Endodermal cell (in vitro differentiated cells): ENCODE measurements at places on chromosomes 6 and 20.

- DNase-seq = no peak
Measured at GRCh38 chr6:137724495-137725211, 142.4 kb upstream of the TNFAIP3 start.

DNA sequence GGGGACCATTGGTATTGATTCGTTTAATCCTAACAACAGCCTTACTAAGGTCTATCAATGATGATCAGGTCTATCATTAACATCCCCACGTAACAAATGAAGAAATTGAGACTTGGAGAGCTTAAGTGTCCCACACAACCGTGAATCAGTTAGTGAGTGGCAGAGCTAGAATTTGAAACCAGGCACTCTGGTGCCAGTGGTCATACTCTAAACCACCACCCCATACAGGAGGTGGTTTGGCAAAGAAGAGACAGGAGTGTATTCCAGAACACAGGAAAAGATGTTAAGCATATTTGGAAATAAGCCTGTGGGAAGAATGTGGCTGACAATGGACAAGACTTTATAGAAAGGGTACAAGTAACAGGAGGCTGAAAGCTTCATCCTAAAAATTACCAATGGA is 35.7 kb upstream of the MARCKS start:
- no peak for DNase-seq

GRCh38 chr6:133248241-133249001 is 7.3 kb downstream of the EYA4 start:
- DNase-seq = no peak

- DNase-seq = peak; percentile 62
Measured at GRCh38 chr6:163083141-163083540, 331.4 kb upstream of the QKI start.

- DNase-seq = no peak
Measured at GRCh38 chr6:142387997-142388815, 86.4 kb downstream of the ADGRG6 start.

DNA sequence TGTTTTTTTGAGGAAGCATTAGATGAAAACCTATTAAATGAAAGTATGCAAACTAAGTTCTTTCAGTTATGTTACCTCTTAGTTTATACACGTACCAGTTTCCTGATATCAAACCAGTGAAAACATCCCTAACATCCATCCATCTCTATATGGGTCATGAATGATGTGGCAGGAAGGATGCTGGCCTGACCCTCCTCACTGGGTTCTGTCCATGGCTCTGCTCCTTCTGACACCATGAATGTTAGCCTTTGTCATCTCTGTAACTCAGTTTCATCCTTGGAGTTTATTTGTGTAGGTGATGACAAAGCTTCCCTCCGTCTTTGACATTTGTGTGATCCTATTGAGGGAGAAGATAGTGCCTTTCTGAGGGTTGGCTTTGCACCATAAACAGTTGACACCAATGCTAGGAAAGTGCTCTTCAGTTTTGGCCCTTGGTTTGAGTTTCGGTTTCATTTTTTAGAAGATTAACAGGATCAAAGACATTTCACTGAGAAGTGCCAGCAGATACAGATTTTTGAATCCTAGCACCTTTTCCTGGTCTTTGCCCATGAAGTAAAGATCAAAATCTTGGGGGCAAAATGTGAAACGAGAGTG is 72.0 kb upstream of the SCGN start:
- no peak for DNase-seq

- DNase-seq = peak; percentile 10
Measured at GRCh38 chr20:37937686-37938085, 34.8 kb downstream of the VSTM2L start.

DNA sequence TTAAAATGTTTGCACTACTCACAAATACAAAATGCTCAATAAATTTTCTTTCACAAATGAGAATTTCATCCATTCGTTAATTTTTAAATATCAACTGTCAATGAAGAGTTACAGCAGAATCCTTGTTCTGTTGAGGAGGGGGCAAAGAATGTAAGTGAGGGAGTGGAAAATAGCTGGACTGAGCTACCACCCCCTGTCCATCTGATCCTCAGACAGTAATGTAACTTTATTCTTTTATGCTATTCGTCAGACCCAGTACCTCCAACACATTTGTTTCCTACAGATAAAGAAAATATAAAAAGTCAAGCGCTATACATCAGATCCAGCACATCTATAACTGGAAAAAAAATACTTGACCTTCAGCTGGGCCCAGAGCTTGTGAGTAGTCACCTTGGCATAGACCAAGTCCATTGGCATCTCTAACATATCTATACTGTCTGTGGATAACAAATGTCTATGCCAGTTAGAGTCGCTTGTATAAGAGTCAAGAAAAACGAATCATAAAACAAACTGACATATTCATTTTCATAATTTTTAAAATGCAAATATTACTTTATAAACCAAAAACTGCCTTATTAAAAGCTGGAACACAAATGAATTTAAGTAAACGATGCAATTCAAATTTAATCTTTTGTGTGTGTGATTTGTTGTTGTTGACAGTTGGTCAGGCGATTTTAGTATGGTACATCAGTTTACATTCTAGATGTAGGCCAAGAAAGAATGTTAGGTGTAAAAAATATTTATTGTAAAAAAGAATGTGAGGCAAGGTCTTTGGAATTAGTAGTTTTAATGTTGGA is 57.2 kb upstream of the HFE start:
- no peak for DNase-seq

GRCh38 chr6:66328200-66328599 is 621.2 kb upstream of the EYS start:
- no peak for DNase-seq

DNA sequence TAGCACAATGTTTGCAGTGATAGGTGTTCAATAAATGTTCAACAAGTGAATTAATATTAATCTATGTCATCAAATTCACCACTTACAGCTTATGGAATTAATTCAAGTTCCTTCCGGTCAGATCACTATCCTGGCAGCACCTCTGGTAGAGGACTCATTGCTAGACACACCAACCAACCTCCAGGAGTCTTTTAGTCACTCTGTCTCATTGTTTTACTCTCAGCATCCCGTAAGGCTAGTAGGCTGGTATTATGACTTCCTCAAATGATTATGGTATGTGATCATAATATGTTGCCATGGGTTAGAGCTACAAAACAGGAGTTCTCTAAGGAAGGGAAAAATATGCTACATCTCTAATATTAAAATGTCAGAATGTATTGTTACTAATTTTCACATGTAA is 21.7 kb upstream of the MMS22L start:
- no peak for DNase-seq

GRCh38 chr6:106360410-106360988 is at the start of gene CRYBG1:
TSS of gene CRYBG1 (plus strand) at chr6:106360717. CDS start at chr6:106360909, 192 bp downstream.
- peak; percentile 99 for DNase-seq

DNA sequence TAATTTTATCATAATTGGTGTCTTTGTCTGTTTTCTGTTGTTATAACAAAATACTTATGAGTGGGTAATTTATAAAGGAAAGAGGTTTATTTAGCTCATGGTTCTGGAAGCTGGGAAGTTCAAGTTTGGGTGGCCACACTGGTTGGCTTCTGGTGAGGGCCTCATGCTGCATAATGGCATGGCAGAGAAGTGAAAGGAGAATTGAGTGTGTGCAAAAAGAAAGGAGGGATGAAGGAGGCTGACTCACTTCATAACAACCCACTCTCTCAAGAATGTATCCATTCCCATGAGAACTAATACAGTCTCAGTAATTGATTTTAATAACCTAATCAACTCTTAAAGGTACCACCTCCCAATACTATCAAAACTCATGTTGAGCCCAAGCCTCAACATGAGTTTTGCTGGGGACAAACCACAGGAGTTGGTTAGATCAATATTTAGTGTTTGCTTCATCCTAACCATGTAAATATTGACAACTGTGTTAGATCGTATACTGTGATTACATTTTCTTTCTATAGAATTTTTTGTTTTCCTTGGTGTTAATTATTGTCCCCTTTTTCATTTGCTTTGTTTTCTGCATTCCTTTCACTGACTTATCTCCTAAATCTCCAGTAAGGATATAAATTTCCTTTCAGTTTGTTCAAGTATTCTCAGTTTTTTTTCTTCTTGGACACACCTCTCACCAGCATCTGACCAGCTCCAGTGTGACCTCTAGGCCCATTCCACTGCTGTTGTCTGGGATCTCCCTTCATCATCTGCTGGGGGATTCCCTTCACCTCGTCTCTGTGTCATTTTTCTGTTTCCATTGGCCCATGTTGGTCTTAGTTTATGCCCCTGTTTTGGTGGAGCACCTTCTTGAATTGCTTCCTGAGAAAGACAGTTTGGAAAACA is 54.8 kb upstream of the SCGN start:
- no peak for DNase-seq

DNA sequence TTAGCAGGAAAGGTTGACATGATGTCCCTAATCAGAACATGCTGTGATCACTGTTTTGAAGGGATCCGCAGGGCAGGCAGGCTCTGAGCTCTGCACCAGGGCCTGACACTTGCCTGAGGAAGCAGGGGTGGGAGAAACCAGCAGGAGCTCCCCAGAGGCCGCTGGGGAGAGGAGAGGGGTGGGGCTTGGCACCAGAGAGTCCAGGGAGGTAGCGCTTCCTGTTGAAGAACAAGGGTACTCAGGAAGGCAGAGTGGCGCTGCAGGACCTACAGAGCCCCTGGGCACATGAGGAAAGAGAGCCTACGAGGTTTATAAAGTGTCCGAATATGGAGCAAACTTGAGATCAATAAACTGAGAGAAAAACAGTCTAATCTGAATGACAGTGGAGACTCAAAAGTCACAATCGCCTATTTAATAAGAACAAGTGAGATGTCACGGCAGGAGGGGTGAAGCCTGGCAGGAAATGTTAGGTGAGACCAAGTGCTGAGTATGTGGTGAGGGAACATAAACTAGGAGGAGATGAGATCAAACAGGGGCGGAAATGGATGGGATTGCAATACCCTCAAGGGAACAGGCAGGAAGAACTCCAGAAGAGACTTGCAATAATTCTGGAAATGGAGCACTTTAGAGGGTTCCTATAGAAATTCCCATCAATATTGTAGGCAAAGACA is 5.8 kb upstream of the TBXT start:
- peak; percentile 91 for DNase-seq

GRCh38 chr6:134826889-134827737 is 122.8 kb downstream of the ALDH8A1 start:
- DNase-seq = no peak

DNA sequence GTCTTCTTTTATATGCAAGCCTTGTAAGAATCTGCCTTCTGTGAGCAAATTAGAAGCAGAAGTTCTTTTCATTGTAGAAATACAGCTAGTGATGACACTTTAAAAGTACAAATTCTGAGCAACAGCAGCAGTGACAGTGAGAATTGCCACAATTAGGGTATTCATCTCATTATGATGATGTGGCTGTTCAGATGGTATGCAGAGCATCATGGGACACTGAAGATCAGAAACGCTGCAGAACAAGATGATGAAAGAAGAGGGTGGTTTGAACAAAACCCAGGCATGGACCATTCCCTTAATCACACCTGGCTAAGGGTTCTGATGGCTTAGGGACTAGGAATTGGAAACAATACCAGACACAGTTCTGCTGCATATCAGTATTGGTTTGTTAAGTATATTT is 312.7 kb upstream of the TBX18 start:
- DNase-seq = no peak

DNA sequence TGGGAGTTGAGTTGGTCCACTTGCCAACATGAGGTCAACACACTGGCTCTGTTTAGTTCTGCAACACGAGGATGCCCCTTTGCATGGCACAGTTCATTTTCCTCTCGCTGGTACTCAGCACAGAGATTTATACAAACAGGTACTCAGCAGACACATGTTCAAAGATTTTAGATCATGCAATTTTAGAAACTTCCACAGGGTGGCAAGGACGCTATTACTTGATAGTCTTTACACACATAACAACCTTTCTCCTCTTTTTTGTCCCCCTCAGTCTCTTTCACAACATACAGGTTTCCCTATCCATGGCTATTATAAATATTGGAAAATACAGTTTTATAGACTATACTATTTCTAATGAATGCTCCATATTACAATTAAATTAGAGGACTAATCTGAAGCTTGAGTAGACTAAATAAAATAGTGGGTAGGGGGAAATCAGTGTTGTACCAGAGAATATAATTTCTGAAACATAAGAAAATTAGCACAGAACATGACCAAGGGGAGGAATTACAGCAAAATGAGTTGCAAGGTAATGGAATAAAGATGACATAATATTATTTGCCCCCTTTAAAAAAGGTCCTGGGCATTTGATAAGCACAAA is 331.8 kb upstream of the BTBD3 start:
- DNase-seq = no peak

GRCh38 chr6:88872962-88873361 is 90.5 kb downstream of the RNGTT start:
- DNase-seq = no peak

- no peak for DNase-seq
Measured at GRCh38 chr6:195861-196360, 96.4 kb upstream of the DUSP22 start.

- peak; percentile 91 for DNase-seq
Measured at GRCh38 chr6:157323966-157324300, 614 bp upstream of the TMEM242 start.
